Activated B cell treated with CpG ODN at 0.5 μM for 24 hours (primary cell): ENCODE measurements at places on chromosomes 5 and 9.

DNA sequence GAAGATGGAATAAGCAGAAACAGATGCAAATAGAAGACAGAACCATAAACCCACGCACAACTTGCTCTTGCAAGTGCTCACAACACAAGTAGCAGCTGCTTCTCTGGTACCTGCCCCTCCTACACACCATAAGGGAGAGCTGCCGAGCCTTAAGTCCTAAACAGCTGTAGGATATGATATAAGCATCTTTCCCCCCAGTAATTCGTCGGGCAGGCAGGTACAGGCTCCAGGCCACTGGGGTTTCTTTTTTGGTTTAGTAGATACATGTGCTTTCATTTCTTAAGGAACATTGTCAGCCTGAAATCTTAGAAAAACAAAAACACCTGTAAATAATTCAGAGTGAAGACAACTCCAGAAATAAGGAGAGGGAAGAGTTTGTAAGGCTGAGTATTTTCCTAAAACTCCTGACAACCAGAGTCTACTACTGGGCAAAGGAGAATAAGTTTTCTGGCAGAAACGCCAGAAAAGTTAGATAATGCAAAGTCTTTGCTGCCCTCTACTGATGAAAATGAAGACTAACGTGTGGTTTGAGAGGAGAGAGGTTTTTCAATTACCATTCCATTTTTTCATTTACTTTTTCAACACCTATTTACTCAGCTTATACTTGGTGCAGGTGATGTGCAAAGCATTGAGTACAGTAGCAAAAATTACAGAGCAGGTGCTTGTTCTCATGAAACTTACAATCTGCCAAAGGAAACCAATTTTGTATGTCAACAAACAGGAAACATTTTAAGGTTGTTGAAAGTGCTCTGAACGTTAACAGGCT, 20.1 kb upstream of the TCERG1 start:
- DNase-seq = no peak

DNA sequence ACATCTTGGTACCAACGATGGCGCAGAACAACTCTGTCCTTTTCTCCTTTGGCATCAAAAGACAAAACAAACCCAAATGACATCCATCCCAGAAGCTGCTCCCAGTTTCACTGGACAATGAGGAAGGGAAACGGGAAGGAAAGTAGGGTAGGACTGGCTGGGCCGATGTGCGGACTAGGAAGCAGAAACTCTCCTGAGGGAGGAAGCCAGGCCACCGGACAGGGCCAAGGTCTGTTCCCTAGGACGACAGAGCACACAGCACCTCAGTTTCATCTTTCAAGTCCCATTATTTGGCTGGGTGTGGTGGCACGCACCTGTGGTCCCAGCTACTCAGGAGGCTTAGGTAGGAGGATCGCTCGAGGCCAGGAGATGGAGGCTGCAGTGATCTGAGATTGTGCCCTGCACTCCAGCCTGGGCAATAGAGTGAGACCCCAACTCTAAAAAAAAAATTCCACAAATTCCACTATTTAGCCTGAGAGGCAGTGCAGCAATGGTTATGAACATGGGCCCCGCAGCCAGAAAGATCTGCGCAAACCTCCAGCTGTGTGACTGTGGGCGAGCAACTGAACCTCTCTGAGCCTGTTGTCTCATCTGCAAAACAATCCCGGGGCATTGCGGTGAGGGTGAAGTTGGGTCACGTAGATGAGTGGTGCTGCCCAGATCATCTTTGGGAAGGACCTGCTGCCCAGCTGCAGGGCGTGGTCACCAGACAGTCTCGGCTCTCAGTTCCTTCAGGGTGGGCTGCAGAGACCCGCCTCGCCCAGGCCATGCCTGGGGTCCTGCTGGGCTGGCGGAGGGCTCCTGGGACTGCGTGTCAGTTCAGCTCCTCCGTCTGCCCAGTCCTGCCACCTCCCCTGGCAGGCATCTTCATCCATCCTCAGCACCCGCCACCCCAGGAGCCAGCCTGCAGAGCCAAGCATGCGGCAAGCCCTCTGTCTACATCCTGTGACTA, 101.2 kb upstream of the RAPGEF1 start:
- DNase-seq = no peak

DNA sequence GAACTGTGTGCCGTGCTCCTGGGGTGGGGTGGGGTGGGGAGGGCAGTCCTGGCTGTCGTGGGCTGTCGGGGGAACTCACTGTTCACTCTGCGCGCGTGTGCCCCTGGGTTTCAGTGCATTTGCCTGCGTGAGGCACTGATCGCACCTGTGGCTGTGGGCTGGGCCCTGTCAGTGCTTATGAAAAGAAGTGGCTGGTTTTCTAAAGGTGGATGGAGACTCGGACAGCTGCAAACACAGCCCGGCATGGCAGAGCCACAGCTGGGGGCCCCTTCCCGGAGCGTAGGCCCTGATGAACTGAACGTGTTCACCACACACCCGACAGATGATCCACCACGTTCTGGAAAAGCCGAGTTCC, 42.7 kb downstream of the NKD2 start:
- no peak for DNase-seq

DNA sequence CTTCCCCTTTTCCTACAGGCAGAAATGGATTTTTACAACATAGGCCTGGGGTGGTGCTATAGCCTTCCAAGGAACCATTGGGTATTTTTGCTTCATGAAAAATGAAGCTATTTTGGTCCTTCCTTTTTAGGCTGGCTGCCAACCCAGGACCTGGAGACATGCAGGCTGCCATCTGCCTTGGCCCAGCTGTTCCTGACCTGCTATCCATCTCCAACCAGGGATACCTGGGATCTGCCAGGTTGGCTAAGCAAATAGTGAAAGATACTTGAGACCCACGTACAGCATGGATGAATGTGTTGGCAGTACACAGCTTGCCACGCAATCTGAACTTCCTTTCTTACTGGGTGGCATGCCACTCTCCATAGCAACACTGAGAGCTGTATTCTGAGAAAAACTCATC, 31.1 kb downstream of the MRPS27 start:
- no peak for DNase-seq

DNA sequence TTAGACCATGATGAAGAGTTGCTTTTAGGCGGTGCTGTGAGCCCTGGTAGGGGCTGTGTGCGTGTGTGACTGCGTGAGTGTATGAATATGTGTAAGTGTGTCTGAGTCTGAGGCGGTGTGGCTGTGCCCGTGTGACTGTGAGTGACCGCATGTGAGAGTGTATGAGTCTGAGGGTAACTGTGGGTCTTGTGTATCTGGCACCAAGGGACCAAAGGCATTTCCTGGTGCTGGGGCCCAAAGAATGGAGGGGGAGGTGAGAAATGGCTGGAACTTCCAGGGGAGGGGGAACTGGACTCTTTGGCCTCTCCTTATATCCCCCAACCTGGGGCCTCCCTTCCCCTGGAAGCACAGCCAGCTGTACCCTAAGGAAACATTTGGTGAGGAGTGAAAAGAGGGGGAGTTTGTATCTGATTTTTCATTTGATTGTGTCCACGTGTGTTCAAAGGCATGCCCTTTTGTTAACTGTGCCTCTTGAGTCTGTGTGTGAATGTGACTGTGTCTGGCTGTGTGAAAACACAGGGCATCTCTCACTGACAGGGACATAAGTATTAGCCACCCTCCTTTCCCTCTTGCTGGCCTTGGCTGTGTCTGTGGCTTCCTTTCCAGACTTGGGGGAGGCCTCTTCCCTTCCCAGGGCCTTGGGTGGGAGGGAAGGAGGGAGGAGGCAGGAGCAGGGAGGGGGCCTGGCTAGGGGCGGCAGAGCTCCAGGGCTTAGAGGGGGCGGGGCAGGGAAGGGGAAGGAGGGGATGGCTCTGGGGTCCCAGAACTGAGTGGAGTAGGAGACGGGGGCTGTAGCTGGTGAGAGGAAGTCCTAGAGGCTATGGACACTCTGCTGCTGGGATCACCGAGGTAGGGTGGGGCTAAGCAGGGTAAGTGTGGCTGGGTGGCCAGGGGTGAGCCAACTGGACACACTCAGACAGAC, 1.4 kb downstream of the IL11RA start:
- no peak for DNase-seq

DNA sequence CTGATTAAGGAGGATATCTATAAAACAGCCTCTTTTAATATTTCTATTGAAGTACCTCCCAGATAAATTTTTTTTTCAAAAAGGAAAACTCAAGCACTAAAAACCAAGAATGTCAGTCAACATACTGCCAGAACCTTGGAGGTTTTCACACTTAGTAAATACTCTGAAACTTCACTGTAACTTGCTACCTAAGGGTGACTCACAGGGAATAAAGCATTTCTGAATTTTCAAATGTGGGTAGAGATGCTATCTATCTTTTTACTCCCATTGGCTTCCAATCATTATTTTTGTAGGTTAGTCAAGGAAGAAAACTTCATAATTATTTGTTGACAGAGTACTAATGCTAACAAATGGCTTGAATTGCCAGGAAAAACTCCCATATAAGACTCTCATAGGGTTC, 46.1 kb downstream of the SLC25A46 start:
- no peak for DNase-seq

DNA sequence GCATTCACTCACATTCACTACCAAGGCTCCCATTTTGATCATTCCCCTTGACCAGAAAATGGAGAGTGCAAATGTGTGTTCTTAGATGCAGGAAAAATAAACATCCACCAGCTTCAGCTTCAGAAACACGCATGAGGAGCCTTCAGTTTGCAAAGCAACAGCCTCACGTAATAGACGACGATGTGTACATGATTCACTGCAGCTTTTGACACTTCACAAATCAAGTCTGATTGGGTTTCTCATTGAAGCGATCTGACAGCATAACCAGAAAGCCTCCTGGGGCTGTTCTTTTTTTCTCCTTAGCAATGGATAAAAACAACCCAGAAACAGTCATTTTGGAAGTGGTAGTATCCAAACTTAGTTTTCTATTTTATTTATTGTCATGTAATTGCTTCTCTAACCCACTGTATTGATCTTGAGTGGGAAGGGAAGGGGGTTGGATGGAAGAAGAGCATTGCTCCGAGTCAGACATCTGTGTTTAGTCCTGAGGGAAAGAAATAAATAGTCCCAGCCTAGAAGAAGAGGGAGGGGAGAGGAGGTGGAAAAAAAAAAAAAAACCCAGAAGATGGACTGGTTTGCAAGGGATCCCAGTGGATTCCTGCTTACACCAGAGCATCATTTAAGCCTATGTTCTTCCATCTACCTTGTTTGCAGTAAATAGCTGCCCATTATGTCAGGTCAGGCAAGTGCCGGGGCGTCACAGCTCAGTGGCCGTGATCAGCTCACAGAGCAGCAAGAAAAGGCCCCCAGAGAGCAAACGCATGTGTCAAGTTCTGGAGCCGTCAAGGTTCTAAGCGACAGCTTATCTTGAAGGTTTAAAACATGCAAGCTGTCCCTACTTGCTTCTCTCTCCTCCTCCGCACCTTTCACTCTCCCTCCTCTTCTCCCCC, 190.2 kb upstream of the SNX2 start:
- no peak for DNase-seq

- no peak for DNase-seq
These were observed 187.8 kb downstream of the NXNL2 start for GRCh38 chr9:88722753-88723152.

GRCh38 chr9:135924628-135925338, 17.4 kb upstream of the CAMSAP1 start:
- DNase-seq = no peak

GRCh38 chr5:68983043-68983442, 110.8 kb upstream of the SLC30A5 start:
- DNase-seq = no peak

- DNase-seq = no peak
These were observed 107.9 kb downstream of the INVS start for GRCh38 chr9:100206899-100207298.
